Hindlimb muscle (tissue), 1 donor: ENCODE measurements at places on chromosomes 1 and 21.

DNA sequence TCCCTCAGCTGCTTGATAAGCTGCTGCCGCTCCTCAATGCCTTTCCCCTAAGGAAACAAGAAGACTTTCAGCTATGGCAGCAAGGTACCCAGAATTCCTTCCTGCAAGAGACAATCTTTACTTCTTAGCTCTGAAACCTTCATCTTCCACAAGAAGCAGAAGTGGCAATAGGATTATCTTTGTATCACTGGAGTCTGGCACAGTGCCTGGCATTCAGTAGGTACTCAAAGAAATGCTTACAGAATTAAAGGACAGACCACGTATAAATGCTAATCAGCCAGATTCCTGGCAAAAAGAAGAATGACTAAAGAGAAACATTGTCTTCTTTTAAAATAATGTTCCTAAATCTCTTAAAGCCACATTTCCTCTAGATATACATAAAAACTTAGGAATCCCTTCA lies 43.7 kb downstream of the SLC27A3 start:
- no peak for DNase-seq

- DNase-seq = no peak
Observed at GRCh38 chr1:203461717-203462116, 13.9 kb upstream of the PRELP start.

DNA sequence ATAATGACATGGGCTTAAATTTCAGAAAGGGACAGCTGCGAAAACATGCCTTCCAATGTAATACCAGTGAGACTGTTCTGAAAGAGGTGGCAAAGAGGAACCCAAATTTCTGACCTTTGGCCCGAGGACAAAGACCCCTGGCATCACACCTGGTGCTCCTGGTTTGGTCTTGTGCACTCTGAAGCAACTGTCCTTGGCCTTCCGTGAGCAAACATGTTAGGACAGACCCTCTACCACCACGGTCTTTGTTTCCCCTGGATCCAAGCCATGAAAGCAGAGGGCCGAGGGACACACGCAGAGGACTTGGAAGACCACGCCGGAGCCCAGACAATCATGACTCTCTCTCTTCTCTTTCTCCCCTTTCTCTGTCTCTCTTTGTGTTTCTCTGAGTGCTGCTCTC lies 6.0 kb downstream of the REG4 start:
- no peak for DNase-seq

DNA sequence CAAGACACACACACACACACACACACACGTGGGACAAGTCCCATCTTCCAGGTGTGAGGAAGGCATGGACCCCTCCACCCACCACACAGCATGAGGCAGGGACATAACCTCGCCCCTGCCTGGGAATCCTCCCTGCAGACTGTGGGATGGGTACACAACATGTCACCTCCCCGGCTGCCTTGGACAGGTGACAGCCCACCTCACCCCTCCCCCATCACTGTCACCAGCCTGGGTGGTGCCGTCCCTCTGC lies 40.7 kb downstream of the AHDC1 start:
- DNase-seq = no peak

DNA sequence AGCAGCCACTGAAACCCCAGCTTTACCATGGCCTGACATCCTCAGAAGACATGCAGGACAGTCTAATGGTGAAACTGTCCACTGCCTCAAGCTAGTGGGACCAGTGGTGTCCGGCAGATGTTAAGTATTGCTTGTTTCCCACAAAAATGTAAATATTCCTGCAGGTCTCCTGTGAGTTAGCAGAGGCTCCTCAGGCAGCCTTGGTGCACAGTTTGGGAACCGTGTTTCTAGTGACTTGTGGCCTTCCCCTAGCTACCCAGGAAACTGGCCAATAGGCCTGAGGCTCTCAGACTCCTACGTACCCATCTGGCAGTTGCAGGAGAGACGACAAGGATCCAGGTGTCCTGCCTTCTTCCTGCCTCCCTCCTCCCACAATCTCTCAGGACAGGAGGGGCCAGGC lies 142.4 kb downstream of the CAMTA1 start:
- DNase-seq = no peak

DNA sequence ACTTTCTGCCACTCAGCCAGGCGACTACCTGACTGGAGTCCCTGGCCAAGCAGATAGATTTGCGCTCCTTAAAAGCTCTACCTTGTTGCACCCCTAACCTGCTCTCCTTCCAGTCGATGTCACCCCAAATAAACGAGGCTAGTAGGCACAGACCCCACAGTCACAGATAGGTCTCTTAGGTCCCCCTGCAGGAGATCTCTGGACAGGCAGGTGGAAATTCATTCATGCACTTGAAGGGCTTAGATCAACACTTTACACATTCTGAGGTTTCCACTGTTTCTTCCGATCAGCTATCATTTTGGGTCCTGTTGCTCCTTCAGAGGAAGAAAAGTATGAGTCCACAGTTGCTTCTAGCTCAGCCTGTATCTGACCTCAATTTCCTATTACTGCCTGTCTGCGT lies 272.6 kb upstream of the FMN2 start:
- DNase-seq = no peak

DNA sequence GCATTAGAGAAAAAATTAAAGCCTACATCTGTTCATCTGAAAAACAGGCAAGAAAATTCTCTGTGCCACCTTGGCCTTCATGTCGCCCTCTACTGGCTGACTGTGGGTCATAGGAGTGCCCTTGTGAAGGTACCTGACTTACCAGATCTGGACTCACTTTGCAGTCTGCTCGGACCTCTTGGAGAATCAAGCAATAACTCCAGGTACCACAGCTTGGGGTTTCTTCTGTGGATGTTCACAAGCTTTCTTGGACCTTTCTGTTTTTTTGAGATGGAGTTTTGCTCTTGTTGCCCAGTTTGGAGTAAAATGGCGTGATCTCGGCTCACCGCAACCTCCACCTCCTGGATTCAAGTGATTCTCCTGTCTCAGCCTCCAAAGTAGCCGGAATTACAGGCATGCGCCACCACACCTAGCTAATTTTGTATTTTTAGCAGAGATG lies 2.4 kb upstream of the PRAMEF18 start:
- DNase-seq = no peak

DNA sequence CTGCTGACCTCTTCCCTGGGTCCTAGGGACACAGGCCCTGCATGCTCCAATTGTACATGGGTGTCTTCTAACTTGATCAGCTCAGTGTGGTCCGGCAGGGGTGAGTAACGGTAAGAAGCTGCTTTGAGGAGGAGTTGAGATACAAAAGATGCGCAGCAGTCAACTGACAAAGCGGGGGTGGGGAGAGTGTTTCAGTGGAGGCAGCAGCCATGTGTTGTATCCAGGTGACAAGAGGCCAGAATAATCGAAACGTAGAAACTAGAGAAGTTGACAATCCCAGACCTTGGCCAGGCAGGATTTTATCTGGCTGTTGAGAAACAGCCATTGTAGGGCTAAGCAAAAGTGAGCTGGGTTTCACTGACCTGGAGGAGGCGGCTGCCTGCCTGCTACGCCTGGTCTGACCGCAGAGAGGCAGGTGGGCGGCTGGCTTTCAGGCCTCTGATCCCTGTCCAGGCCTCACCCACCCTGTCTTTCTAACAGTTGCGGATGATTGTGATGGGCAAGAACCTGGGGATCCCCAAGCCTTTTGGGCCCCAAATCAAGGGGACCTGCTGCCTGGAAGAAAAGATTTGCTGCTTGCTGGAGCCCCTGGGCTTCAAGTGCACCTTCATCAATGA lies 28.8 kb downstream of the PADI6 start:
- DNase-seq = no peak
